Naive thymus-derived CD8-positive, alpha-beta T cell (primary cell): ENCODE measurements at places on chromosomes 13 and 19.
A peak's percentile ranks its signal among the peaks of the same experiment; 100 is the strongest.

- DNase-seq, result peak; percentile 37
Measured at GRCh38 chr19:38913958-38914357, 2.0 kb upstream of the CCER2 start.

GRCh38 chr13:48961379-48961778 lies 14.3 kb upstream of the FNDC3A start:
- no peak for DNase-seq

GRCh38 chr13:46341112-46341711 lies 45.8 kb downstream of the RUBCNL start:
- no peak for DNase-seq

- DNase-seq, result no peak
Measured at GRCh38 chr13:98896083-98896867, 81.6 kb downstream of the DOCK9 start.

DNA sequence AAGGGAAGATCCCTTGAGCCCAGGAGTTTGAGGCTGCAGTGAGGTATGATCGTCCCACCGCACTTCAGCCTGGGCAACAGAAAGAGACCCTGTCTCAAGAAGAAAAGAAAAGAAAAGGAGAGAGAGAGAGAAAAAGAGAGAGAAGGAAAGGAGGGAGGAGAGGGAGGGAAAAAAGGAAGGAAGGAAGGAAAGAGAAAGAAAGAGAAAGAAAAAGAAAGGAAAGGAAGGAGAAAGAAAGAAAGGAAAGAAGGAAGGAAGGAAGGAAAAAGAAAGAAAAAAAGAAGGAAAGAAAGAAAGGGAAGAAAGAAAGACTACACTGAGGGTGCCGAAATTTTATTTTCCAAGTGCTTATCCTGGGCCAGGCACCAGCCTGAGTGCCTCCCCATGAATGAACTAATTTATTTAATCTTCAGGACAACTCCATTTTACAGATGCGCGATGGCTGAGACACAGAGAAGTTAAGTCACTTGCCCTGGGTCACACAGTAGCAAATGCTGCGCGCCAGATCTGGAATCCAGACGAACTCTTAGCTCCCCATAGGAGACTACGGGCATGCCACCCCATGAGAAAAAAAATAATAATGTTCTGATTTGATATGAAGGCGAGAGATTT lies 2.7 kb downstream of the CDC42EP5 start:
- DNase-seq, result no peak
